Stimulated activated naive CD8-positive, alpha-beta T cell treated with anti-CD3 and anti-CD28 coated beads, Interleukin-15, Interleukin-2, amounts not matched to agents 100 U/mL and 50 U/mL, for 24 hours (primary cell): ENCODE measurements at places on chromosomes 11 and 22.

DNA sequence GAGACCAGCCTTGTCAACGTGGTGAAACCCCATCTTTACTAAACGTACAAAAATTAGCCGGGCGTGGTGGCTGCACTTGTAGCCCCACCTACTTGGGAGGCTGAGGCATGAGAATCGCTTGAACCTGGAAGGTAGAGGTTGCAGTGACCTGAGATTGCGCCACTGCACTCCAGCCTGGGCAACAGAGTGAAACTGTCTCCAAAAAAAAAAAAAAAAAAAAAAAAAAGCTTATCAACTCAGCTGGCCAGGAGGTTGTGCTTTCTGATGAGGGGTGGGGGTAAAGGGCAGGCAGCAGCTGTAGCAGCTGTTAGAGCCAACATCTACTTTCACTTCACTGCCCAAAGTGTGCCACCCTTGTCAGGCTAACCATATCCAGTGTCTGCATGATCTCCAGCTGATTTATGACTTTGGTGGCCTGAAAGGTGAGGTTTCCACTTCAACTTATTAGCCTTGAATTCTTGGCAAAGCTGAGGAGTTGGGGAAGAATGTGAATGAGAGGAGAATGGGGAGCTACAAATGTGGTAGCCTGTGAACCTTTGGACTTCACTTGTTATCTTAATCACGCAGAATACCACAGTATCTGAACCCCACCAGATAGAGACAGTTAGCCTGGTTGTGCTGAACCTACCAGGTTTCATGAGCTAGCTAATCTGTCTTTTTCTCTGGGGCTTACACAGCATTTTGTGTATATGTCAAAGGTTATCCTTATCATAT is 19.6 kb downstream of the RNF121 start:
- DNase-seq, result no peak

DNA sequence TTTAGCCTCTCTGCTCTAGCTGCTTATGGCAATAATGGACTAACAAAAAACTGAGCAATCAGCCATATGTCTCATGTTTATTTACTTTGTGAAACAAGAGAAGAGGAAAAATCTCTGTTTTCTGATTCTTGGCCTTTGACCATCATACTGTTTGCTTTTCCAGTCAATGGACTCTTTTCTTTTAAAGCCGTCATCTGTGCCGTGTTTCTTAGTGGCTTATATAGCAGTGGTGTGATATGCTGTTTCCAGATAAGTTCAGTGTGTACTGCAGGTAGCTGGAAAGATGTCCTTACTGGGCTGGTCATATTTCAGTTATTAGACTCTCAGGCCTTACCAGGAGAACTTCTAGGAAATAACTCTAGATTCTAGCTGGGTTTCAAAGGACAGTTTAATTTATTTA is 33.6 kb upstream of the TECTA start:
- DNase-seq, result no peak

DNA sequence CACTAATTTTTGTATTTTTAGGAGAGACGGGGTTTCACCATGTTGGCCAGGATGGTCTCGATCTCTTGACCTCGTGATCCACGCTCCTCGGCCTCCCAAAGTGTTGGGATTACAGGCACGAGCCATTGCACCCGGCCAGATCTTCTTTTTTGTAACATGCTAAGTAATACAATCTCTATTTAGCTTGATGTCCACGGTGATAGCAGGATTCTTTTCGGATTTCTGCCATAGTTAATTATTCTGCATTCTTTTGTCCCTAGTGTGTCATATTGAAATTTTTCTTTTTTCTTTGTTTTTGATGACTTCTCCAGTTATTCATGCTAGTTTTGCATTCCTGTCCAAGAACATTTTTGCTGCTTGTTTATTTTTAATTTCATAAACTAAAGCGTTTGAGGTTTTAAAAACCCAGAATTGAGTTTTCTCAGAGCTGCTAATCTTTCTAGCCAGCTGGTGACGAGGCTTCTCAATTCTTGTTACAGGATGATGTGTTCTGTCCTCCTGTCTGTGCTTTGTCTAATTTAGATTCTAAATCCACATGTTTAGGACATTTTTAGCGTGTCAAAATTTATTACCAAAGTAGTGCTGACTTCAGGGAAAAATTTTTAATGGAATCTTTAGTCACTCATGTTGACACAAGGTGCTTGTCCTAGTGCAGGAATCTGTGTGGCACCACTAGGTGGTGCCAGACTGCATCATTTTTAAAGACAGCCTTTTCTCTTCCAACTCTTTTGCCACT is 21.8 kb downstream of the NF2 start:
- DNase-seq, result peak; percentile 33

- DNase-seq, result no peak
Measured at GRCh38 chr11:22491555-22492225, 133.9 kb downstream of the FANCF start.

- DNase-seq, result no peak
Measured at GRCh38 chr11:108628812-108629211, 35.2 kb upstream of the EXPH5 start.

DNA sequence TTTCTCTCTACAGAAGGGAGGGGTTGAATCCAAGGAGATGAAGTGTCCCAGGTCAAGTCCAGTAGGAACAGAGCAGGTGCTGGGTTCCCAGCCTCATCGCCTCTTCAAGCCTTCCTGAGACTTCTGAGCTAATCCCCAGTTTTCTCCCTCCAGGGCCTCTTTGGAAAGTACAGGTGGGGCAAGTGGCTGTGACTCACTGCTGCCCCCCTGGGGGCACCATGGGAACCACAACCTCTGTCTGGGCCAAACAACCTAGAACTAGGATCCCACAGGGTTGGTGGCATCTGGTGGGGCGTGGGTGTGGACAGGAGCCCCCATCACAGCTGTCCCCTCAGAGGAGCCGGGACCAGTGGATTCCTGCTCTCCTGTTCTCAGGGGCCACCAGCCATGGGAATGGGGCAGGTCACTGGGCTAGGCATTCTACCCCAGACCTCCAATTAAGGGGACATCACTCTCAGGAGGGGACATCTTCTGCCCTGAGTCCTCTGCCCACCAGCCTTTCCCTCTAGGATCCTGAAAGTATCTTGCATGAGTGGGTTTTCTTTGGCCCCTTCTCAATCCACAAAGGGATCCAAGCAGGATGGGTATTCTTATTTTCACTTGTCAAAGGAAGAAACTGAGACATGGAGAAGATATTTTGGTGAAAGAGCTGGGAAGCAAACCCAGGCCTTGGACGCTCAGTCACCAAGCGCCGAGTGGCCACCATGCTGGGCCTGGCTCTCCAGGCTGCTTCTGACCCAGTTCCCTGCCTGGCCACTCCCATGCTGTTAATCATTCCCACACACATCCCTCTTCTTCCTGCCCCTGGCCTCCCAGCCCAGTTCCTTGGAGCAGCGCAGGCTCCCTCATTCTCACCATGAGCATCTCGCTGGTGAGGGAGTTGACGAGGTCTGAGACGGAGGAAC is 23.8 kb downstream of the LRRC10B start:
- peak; percentile 57 for DNase-seq

GRCh38 chr22:24180316-24181087 is 785 bp upstream of the SUSD2 start:
- DNase-seq, result no peak

DNA sequence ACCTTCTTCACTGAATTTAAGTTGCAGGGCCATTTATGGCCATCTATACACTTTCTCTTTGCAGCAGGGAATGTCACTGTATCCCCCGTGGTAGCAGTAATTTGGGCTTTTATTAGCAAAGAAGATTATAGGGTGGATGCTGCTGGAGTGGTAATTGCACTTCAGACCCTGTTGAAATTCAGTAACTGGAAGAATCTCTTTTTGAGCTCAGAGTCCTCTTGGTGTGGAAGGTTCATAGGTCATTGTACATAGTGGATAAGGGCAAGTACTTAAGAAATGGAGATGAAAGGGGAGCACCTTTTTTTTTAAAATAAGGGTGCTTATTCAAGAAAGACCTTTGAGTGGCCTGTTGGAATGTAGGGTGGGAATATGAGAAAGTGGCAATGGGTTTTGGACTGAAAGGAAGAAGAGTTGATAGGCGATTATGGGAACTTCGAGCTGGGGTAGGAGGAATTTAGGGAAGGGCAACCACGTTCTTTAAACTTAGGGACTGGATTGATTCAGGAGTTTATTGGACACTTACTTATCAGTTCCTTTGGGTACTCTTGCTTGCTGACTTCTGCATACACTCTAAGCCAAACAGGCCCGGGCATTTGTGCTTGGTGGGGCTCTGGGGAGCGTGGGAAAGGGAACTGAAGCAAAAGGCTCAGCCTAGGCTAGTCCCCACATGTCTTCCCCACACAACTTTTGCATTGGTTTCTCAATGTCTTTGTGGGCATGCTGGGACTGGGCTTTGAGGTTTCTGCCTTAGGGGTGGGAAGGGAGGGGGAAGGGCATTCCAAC is 26.5 kb downstream of the CTNND1 start:
- DNase-seq, result no peak

- peak; percentile 8 for DNase-seq
Measured at GRCh38 chr11:112961751-112962578, 745 bp downstream of the NCAM1 start.

DNA sequence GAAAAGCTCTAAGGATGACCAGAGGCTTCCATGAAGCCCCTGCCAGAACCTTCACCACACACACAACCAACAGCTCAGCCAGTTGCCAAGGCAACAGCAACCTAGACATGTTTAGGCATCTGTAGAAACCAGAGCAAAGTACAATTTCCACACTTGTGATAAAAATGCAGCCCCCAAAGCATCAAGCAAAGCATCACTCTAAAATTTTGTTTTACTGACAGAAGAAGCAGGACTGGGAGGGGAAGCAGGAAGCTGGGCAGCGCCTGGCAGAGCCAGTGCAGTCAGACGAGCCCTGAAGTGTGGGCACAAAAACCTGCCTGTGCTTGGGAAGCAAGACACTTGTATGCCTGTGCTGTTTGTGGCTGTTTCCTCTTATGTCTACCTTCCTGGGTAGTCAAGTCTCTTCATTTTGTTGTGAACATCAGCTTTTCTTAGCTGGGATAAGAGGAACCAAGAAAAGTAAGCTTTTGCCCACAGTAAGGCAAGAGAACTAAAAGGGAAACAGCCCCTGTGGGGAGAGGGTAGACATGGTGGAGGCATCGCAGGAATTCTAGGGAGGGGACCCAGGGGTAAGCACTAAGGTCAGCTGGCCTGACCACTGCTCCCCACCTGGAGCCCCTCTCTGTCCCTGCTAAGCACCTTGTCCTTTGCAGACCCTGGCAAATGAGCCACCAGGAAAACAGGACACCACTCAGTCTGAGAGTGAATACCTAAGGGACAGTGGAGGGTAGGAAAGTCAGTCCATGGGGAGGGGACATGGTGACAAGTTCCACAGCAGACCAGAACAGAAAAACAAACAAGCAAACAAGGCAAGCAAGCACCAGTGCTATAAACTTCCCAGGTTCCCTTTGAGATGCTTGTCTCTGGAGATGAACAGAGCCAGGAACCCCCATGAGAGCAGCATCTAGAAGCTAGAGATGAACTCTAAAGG is 13.4 kb downstream of the PACSIN2 start:
- no peak for DNase-seq

GRCh38 chr22:46193898-46194310 is 43.6 kb downstream of the PPARA start:
- no peak for DNase-seq

GRCh38 chr11:69914286-69915150 is 95.3 kb upstream of the FGF3 start:
- no peak for DNase-seq

DNA sequence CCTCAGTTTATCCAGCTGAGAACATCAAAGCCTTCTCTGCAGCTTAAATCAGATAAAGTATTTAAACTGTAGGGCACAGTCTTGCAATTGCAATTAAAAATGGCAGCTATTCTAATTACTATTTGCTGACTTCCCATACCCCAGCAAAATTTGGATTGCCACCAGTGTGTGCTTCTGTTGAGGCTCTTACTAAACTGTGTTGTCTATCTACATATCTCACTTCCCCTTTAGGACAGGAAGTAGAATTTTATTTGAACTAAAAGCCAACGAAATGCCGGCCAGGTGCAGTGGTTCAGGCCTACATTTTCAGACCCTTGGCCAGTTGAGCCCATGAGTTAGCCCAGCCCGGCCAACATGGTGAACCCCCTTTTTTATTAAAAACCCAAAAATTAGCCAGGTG is 7.1 kb downstream of the SAA4 start:
- no peak for DNase-seq

GRCh38 chr11:114154271-114155047 is 94.9 kb downstream of the ZBTB16 start:
- no peak for DNase-seq

DNA sequence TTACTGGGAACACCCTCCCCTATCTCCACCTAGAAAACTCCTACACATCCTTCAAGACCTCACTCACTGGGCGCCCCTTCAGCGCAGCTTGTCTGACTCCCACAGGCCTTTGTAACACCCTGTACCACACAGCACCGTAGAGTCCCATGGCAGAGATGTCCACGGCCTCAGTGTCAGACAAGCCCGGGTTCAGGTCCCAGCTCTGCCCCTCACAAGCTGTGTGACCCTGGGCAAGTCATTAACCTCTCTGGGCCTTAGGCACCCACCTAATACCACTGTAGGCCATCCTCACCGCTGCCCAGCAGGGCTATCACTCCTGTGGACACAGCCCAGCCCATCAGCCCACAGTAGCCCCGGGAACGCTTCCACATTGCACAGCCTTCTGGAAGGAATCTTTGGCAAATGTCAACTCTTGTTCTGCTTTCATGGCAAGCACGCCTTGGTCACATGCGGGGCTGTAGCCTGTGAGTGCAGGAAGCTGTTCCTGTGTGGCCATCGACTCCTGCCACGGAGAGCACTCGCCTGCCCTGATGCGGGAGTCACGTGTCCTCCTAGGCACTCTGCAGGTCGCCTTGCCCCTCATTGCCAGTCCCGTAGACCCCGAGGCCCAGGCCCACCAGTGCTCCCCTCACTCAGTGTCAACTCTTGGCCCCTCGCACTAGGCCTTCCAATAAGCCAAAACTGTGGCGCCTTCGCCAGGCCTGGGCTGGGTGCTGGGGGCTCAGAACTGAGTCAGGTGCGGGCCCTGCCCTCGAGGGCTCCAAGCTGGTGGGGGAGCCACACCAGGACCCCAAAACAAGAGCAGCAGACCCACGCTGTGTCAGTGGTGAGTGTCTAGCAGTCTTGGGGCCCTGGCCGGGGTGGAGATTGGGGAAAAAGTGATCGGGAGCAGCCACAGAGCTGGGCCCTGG is 32.9 kb upstream of the RFPL3 start:
- DNase-seq, result no peak

GRCh38 chr22:49687786-49688515 is 139.7 kb downstream of the BRD1 start:
- no peak for DNase-seq

- no peak for DNase-seq
Measured at GRCh38 chr22:16949561-16949960, 58.5 kb downstream of the GAB4 start.
